ENCODE measurements at places on chromosomes 4 and X.

- DNase-seq = no peak
Observed at GRCh38 chr4:155164718-155165117, 43.7 kb upstream of the NPY2R start.

DNA sequence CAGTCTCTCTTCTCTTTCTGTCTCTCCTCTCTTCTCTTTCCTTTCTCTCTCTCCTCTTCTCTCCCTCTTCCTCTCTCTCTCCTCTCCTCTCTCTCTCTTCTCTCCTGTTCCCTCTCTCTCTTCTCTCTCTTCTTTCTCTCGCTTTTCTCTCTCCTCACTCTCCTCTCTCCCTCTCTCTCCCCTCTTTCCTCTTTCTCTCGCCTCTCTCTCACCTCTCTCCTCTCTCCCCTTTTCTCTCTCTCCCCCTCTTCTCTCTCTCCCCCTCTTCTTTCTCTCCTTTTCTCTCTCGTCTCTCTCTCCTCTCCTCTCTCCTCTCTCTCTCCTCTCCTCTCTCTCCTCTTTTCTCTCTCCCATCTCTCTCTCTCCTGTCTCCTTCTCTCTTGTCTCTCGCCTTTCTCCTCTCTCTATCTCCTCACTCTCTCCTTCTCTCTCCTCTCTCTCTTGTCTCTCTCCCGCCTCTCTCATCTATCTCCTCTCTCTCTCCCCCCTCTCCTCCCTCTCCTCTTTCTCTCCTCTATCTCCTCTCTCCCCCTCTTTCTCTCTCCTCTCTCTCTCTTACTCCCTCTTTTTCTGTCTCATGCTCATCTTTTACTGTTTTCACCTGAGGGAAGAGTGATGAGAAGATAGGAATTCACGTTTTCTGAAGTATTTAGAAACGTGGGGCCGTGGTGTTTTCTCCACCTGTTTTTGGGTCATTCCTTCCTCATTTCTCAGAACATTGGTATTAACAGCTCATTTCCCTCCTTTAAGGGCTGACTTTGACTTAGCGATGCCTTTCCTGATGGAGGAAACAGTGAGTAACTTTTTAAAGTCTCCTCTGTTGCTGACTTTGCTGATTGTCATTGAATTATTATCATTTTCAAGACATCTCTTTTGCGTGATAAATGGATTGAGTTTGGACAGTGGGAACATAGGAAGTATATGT is 80.6 kb upstream of the CD99 start:
- DNase-seq = no peak

GRCh38 chrX:149539283-149540130 is 1.3 kb upstream of the EOLA1 start:
- DNase-seq = peak; percentile 92

DNA sequence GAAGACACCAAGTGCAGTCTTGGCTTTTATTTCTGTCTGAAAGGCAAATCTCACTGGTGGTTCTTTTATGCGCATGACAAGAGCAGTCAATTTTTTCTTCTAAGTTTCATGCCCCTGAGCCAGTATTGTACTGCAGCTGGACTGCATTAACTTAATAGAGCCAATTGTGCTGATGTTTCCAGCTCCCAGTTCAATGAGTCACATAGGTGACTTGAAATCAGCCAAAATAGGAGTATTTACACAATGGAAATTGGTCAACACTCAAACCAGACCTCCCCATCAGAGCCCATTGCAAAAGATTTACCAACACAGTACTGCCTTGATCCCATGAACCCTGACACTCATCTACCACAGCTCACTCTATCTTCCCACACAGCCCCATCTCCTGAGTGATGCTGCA is 100.3 kb upstream of the GUCY1A1 start:
- no peak for DNase-seq

GRCh38 chr4:103029300-103029699 is 9.8 kb upstream of the SLC9B1 start:
- no peak for DNase-seq
